ENCODE measurements at places on chromosomes 7 and 10.

DNA sequence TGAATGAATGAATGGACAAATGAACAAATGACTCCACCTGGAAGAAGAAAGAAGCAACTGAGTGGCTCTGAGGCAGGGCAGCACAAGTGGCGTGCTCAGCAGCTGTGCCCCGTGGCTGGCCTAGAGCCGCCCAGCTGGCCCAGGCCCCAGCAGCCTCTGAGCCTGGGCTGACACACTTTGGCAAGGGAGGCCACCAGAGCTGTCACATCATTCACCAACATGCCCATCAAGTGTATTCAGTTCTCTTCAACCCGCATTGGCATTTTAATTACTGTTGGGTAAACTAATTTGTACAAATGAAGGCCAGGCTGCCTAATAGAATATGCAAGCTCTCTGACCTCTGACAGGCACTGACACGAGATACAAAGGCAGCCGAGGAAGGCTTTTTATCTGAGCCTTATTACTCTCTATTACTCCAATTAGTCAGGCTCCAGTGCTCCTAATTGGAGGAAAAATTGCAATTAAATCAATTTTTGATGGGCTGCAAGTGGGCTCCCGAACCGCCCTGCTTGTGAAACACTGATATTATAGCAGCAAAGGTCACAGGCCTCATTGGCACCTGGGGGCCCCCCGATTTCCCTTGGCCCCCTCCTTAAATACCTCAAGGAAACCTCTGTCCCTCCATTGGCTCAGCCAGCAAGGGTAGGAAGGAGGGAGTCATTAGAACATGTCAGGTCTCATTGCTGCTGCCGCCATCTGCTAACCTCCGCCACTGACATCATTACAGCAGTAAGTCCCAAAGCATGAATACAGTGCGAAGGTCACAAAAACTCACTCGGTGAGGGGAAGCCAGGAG, 41.9 kb downstream of the DPCD start:
- no peak for DNase-seq

DNA sequence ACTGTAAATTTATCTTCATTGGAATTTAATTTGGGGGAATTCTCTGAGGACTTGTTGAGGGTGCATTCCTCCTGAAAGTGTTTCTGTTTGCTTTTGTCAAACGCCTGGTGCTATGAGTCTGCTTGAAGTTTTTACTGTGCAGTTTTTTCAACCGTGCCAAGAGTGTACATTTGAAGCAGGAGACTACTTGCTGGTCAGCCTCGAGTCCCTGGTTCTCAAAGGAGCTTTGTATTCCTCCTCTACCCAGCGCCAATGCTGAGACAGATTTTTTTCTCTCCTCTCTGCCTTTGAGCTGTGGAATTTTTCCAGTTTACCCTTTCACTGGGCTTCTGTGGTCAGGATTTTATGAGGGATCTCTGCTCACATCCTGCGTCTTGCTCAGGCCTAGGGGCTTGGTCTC, 62.1 kb downstream of the NPY start:
- no peak for DNase-seq

DNA sequence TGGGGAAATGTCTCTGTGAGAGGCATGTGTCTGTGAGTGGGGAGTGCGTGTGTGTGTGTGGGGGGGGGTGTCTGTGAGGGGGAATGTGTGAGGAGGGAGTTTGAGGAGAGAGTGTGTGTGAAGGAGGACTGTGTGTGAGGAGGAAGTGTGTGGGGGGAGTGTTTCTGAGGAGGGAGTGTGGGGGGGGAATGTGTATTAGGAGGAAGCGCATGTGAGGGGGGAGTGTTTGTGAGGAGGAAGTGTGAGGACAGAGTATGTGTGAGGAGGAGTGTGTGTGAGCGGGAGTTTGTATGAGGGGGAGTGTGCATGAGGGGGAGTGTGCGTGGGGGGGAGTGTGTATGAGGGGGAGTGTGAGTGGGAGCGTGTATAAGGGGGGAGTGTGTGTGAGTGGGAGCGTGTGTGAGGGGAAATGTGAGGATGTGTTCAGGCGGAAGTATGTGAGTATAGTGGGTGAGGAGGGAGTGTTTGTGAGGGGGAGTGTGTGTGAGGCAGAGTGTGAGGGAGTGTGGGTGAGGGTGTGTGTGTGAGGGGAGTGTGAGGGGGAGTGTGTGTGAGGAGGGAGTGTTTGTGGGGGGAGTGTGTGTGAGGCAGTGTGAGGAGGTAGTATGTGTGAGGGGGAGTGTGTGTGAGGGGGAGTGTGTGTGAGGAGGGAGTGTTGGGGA, 21.8 kb upstream of the PTPRN2 start:
- no peak for DNase-seq

GRCh38 chr7:151081170-151082101, 827 bp upstream of the FASTK start:
- DNase-seq = no peak

DNA sequence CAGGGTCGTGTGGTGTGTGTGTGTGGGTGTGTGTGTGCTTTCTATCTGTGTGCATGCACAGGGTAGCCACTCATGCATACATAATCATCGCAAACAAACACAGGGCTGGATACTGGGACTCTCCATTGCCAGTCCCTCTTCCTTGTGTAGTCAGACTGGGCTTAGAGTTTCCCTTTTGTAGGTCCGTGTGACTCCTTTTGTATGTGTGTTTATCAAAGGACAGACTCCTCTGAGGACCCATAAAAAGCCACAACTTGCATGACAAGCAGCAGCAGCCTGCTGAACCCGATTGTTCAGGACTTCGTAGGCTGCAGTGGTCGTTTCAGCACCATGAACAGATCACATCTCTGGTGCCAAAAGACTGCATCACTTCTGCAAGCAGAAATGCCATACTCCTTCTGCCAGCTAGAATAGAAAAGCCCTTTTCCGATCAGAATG, 895 bp downstream of the VSTM2A start:
- no peak for DNase-seq

- no peak for DNase-seq
Measured at GRCh38 chr7:105452085-105452484, 63.4 kb upstream of the SRPK2 start.

DNA sequence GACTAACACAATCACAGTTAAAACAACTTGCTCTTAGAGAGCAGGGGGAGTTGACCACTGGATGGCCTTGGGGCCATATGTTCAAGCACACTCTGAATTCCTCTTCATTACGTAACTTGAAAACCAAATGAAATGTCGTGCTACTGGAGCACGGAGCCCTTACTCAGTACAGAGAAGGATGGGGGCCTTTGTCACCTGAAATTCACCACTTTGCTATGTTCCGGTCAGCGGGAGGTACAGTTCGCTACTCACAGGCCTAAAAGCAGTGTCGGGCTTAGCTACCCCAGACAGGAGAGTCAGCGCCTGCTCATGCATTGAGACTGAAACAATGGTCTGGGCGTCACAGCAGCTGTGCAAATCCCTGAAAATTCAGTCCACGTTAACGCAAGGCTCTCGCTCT, 39.6 kb downstream of the GLI3 start:
- DNase-seq = no peak

GRCh38 chr7:117186218-117187010, 136.4 kb downstream of the WNT2 start:
- no peak for DNase-seq

GRCh38 chr7:155377838-155378579, 79.9 kb upstream of the EN2 start:
- no peak for DNase-seq

DNA sequence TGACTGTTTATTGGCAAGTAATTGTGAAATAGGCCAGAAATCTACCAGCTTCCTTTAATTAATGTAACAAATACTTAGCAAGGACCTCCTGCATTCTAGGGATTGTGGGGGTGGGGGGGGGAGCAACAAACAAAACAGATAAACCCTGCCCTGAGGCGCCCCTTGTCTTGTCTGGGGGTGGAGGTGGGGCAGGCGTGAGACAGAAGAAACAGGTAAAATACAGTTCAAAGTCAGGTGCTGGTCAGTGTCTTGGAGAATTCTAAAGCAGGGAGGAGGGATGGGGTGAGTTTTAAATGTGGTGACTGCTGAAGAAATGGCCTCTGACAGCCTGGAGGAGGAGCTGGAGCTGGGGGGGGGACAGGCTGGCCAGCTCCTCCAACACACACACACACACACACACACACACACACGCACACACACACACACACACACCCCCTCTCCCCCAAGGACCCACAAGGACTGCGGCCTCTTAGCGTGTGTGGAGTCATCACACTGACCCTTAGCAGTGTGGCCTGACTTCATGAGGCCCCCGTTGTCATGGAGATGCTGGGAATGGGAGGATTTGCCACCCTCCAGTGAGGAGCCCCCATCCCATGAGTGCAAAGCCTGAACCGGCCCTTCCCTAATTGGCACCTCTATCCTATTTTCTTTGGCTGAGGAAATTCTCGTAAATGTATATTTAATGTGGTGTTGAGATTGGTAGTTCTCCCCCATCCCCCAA, 190.4 kb downstream of the MGMT start:
- no peak for DNase-seq

GRCh38 chr7:5173496-5173895, 16.5 kb upstream of the WIPI2 start:
- DNase-seq = no peak

- DNase-seq = peak; percentile 48
Measured at GRCh38 chr10:12656518-12657142, 307.3 kb downstream of the CAMK1D start.

Data from HCT116 (cell line).